ENCODE measurements at places on chromosomes 7 and 10.

- DNase-seq, result no peak
Observed at GRCh38 chr7:1994931-1995330, 237.8 kb downstream of the MAD1L1 start.

- no peak for DNase-seq
Observed at GRCh38 chr10:14612873-14613587, 161.7 kb downstream of the FAM107B start.

- DNase-seq, result no peak
Observed at GRCh38 chr10:123013456-123014419, 4.9 kb downstream of the ACADSB start.

GRCh38 chr7:3688842-3689241 is 387.8 kb downstream of the SDK1 start:
- no peak for DNase-seq

GRCh38 chr7:1592299-1592871 is 22.6 kb upstream of the PSMG3 start:
- no peak for DNase-seq

DNA sequence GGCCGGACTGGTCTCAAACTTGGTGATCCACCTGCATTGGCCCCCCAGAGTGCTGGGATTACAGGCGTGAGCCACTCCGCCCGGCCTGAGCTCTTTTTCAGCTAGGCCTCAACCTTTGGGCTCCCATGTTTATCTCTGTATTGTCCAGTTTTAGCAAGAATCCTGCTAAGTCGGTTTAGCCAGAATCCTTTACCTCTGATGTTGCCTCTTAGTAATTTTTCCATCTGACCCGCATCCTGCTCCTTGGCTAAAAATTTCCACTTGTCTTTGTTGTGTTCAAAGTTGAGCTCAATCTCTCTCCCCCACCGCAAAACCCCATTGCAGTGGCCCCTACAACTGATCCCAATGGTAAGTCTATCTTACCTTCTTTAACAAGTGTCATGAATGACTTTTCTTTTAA is 20.7 kb upstream of the ST7 start:
- no peak for DNase-seq

DNA sequence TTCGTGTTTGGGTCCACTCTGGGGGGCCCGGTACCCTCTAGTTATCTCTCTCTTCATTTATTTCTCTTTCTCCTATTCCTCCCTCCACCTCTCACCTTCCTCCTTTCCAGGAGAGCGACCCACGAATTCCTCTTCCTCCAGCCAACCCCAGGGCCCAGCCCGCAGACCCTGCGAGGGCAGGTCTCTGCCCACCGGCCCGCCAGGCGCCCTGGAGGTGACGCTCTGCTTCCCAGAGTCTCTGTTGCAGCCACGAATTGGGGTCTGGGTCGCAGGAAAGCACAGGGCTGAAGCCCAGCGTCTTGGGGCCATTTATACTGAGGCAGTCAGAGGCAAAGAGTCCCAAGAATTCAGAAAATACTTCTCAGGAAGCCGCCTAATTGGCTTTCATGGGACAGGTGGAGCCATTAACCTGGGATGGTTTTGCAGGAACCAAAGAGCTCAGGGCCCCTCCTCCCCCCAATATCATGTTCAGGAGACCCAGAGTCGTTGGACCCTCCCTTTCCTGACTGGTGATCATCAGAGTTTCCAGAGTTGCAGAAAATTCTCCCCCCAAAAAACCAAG is 2.7 kb upstream of the EN2 start:
- DNase-seq, result no peak

DNA sequence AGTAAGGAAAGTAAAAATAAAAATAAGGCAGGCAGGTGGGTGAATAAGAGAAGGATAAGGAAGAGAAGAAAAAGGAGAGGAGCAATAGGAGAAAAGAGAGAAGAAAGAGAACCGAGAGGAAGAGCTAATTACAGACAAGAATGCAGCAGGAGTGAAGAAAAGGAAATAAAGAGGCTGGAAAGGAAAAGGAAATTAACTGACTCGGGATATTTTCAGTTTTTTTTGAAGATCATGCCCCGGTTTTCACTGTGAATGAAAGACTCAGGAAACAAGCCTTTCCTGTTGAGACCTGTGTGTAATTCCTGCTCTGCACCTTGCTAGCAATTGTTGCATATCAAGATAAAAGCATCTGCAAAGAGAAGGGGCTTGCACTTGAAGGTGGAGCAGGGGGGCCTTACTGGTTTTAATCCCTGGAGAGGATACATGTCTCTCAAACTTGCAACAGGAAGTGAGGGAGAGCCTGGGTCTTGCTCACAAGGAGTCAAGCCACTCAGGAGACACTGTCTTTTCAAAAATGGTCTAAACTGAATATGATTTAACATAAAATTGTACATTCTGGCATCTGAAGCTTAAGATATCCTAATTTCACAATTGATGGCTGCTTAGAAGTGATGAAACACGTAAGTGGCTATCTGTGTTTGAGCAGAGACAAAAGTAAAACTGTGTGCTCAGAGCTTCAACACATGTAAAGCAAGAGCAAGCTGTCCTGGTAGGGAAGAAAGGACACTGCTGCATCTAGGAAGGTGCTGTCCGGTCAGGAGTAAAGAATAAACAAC is 157.6 kb downstream of the FAM107B start:
- no peak for DNase-seq

GRCh38 chr10:100223879-100224278 is 5.5 kb downstream of the CHUK start:
- DNase-seq, result no peak

DNA sequence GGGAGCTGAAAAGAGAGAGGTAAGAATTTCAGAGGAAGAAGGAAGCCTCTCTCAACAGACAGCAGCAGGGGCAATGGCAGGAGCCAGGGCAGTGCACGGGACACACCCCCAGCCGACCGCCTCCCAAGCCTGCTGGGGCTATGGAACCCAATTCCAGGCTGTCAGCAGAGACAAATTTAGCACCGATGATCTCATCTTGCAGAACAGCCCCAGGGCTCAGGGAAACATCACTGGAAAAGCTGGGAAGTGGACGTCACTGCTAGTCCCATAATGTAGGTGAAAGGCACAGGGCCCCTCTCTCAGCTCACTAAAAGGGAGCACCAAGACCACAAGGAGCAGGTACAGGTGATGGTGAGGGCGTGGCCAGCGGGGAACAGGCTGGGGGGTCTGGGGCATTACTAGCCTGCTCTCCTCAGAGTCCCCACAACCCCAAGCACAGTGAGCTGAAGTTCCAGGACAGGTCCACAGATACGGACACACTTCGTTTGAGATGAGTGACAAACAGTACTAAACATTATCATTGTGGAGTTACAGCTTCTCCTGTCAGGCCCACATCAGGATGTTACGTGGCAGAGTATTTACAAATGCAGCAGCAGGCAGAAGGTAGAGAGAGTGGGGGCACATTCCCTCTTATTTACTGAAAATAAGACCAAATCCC is 103.7 kb downstream of the PLXNA4 start:
- DNase-seq, result no peak
